ENCODE measurements at places on chromosomes 4 and X.
A peak's percentile ranks its signal among the peaks of the same experiment; 100 is the strongest.

GRCh38 chrX:41518127-41518840 lies 71.1 kb downstream of the NYX start:
- DNase-seq, result no peak

GRCh38 chr4:3263053-3263875 lies 14.3 kb downstream of the MSANTD1 start:
- no peak for DNase-seq

GRCh38 chrX:71170660-71171059 lies 26.0 kb downstream of the NLGN3 start:
- no peak for DNase-seq

GRCh38 chrX:153772316-153773217 lies 8.3 kb upstream of the SRPK3 start:
- DNase-seq, result no peak

GRCh38 chr4:183342541-183343533 lies 20.6 kb upstream of the CLDN24 start:
- no peak for DNase-seq

DNA sequence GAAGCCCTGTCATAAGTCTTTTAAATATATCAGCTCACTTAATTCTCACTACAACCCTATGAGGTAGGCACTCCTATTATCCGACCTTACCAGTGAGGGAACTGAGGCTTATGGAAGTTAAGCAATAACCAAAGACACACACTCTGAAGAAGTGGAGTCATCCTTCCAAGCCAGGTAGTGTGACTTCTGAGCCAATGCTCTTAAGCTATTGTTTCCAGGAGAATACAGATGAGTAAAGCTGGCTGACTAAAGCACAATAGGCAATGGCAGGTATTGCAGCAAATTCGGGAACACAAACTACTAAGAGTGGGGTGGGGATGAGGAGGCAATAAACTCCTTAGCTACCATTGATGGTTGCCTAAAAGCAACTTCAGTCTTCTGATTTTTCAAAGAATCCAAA lies 81.8 kb upstream of the KIT start:
- no peak for DNase-seq

DNA sequence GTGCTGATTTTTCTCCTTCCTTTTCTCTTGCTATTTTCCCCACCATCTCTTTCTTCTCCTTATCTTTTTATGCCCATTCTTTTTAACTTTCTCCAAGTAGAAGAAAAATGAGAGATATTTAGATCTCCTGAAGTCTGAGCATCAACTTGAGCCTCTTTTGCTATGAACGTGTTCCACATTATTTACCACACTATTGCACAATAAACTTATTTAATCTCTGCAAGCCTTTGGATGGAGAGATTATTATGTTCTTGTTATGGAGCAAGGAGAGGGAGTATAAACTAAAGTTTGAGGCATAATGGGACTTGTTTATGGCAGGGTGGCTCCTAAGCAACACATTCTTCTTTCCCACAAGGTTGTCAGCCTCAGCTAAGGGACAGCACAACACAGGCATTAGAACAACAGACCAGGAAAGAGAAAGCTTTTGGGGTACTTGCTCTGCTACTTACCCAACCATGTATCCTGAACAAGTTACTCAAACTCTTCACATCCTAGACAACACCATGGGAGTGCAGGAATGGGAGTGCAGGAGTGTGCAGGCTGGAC lies 365.5 kb upstream of the BOD1L1 start:
- no peak for DNase-seq

GRCh38 chr4:4480685-4481398 lies 61.0 kb downstream of the STX18 start:
- DNase-seq, result peak; percentile 56

GRCh38 chr4:97414161-97414560 lies 729.1 kb downstream of the STPG2 start:
- no peak for DNase-seq

GRCh38 chr4:14465507-14465906 lies 536.8 kb upstream of the CPEB2 start:
- no peak for DNase-seq

DNA sequence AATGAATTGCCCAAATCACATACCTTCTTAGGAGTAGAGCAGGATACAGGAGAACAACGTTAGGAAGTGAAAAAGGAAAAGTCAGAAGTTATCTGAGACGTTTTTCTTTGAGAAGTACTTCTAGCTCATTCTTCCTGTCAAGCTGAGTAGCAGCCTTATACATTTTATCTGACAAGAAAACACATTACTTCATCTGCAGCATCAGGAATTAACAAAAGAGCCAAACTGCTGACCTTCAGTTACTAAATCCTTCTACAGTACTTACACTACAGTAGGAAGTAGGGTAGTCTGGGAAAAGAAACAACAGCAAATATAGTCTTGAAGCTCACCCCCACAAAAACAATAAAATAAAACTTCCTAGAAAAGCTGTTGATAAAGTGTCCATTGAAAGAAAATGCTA lies 57.0 kb downstream of the ATP11C start:
- no peak for DNase-seq

DNA sequence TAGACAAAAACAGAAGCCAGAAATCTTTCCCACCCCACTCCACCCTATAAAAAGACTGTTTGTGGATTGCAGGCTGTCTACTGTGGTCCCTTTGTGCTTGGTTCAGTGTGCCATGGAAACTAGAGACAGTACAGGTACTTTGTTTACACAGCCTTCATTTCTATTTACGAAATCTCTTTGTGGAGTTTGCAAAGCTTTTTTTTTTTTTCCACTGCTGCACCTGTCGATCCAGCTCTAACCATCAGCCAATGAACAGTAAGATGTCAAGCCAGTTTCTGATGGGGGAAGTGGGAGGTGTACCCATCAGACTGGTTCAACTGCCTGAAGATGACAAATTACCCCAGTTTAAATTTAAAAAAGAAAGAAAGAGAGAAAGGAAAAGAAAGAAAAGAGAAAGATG lies 20.2 kb upstream of the LRBA start:
- DNase-seq, result no peak

GRCh38 chrX:14073071-14073470 lies 43.4 kb upstream of the GEMIN8 start:
- no peak for DNase-seq

DNA sequence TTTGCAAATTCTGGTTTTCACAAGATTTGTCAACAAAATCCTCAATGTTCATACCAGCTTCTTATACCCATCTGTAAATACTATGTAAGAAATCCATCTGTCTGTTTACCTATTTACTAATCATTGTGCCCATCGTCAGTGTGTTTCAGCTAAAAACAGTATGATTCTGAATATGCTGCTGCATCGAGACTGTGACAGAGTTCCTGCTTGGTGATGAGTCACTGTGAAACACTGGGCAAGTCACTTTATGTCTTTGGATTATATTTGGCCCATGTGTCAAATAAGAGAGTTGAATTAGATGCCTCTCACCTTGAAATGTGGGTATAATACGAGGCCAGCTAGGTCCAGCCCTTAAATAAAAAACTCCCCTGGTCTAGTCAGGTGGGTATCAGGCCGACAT lies 79.3 kb downstream of the CBLL2 start:
- no peak for DNase-seq

DNA sequence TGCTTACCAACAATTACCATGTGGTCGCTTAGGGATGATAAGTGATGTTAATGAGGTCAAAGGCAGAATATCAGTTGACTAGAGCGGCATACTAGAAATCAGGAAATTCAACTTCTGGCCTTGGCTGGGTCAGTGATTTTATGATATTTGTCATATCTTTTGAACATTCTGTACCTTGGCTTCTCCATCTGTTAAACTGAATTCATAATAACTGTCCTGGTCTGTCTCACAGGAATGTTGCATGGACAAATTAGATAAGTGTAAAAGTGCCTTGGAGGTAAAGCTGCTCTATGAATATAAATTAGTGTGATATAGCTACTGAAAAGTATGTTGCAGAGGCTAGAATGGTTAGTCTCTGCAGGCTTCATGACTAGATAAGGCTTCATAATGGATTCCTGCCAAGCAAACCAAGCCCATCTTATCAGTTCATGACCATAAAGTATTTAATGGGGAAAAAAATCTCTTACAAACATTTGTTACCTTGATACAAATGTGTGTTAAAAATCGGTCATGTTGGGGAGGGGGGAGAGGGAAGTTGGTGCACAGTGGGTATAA lies 104.6 kb upstream of the BMPR1B start:
- DNase-seq, result no peak

DNA sequence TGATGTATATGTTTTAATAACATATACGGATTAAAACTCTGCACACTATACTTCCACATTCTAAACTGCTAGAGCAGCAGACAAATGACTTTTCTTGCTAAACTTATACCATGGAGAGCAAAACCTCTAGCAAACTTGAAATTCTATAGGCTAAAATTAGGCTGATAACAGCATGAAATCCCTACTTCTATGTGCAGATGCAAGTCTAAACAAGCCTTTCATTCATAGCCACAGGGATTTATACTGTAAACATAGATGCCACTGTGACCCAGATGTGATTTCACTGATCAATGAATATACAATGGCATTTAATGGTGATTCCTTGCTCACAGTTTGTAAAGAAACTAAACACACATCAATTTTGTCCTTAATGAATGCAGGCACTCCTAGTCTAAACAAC lies 151.0 kb downstream of the ANTXR2 start:
- DNase-seq, result no peak

DNA sequence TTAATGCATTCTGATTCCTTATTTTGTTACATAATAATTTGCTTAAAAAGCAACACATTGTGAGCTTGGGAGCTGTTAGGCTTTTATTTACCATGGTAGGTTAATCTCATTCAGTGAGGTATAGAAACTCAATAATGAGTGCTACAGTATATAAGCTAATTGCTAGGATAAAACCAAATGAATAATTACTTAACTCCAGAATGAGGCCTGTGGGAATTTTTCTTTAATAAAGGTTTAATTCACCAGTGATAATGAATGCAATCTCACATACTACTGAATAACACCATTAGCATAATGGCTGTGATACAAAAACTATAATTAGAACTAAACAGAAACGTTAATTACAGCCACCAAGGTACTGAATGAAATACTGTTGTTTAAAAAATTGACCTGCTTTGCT lies 326.3 kb downstream of the IQCM start:
- no peak for DNase-seq

- no peak for DNase-seq
Observed at GRCh38 chr4:70113656-70114055, 40.4 kb upstream of the PRR27 start.

- DNase-seq, result no peak
Observed at GRCh38 chrX:10636851-10637250, 16.5 kb upstream of the MID1 start.

- no peak for DNase-seq
Observed at GRCh38 chr4:175714686-175715085, 97.4 kb downstream of the GPM6A start.

DNA sequence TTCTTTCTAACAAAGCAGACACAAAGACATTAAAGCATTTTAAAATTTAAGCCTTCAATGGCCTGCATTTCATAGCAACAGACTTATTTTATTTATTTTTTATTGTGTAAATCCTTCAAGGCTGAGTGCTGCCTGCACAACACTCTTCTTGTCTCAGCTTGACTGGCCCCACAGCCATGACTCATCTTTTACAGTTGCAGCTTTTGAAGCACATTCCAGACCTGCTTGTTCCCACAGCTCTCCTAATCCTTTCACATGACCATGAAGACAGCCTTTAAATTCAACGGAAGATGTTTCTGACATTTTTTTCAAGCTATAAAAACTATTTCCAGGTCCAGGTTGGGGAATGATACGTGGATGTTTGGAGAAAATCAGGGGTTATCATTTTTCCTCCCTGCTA lies 276.9 kb upstream of the TACR3 start:
- DNase-seq, result peak; percentile 88

DNA sequence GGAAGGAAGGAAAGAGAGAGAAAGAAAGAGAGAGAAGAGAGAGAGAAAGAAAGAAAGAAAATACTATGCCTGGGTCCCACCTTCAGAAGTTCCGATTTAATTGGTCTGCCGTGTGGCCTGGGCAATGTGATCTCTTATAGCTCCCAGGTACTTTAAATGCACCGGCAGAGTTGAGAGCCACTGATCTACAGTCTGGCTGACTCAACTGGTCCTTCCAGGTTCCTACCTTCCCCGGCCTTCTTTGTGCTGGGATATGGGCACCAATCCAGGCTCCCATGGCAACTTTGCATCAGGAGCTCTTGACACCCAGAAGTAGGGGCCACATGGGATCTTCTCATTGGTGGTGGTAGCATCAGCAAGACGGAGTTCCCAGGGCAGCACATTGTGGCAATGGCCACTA lies 186.5 kb upstream of the ATP6AP2 start:
- no peak for DNase-seq

DNA sequence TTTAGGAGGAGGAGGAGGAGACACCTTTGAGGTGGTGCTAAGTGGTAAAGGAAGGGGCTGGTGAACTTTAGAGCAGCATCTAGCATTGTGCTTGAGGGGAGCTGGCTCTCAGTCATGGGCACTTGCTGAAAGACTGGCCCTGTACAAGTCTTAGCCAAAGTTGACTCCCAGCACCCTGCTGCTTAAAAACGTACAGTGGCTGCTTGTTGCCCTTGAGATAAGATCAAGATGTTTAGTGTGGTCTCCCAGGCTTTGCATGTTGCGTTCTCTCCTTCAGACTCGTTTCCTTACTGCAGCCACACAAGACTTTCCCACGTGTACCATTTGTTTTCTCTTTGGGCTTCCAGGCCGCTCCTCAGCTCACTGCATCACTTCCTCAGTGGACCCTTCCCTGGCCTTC lies 1.8 kb downstream of the MED28 start:
- no peak for DNase-seq

DNA sequence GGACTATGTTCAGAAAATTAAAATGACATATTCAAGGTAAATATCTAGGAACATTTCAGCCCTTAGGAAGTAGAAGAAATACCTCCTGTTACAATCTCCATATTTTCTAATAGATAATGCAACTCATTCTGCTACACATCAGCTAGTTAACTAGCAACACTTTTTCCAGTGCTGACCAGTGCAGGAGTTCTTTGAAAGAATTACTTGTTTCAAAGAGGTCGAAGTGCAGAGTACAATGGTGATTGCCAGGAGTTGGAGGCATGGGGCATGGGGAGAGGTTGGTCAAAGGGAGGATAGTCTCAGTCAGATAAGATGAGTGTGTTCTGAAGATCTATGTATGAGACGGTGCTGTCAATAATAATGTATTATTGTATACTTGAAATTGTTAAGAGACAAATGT lies 53.1 kb downstream of the MTNR1A start:
- DNase-seq, result no peak

DNA sequence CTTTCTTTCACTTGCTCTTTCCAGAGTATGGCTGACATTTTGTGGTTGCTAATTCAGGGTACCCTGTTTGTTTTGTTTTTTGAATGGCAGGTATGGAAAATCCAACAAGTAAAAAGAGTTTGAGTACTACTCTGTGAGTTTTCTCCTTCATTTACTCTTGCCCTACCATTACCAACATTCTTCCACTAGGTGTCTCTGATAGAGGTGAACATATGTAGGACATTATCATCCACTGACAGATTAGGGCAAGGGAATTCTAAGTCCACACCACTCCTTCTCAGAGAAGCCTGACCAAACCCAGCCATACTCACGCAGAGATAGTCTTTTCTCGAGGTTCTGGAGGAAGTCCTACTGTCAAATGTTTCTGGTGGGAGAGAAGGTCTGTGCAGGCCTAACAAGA lies 36.7 kb upstream of the HDAC8 start:
- DNase-seq, result peak; percentile 5
